Astrocyte (in vitro differentiated cells and primary cell): ENCODE measurements at places on chromosomes 1 and 21.
A peak's percentile ranks its signal among the peaks of the same experiment; 100 is the strongest.

- peak; percentile 20 for DNase-seq
Measured at GRCh38 chr1:225318706-225319575, 108.9 kb downstream of the LBR start.

- DNase-seq: no peak
Measured at GRCh38 chr1:47782414-47783166, 214.6 kb downstream of the TRABD2B start.

DNA sequence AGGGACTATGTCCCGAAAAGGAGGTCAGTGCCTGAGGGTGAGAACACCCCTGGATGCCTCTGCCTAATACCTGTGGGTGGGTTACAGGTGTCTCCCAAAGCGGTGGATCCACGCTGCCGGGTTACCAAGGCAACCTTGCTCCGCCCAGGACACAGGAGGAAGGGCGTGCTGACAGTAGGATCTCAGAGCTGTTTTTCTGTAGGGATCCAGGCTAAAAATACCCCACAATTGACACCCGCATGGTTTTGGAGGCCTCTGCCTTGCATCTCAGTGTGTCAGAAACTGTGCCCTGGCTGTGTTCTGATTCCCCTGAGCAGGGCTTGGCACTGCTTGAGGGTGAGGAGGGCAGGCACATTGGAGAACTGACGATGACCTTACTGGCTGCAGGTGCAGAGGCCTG lies 118.0 kb downstream of the IER5 start:
- no peak for DNase-seq

GRCh38 chr1:21568809-21569385 lies 59.7 kb downstream of the ALPL start:
- no peak for DNase-seq

DNA sequence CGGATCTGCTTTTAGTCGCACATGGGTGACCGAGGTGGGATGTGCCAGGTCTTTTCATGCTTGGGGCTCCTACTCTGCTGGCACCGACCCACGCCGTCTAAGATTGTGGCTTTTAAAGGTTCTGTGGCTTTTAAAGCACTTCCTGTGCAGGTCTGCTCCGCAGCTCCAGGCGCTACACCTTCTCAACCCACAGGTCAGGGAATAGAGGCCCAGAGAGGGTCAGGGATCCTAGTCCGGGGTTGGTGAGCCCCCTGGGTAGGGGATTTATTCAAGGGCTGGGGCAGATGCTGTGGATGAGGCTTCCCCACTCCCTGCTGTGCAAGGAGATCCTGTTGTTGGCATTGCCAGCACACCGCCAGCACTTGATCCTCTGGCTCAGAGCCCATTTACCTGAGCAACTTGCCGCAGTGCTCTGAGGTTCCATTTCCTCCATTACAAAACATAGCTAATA lies 212.8 kb upstream of the RAB4A start:
- no peak for DNase-seq

DNA sequence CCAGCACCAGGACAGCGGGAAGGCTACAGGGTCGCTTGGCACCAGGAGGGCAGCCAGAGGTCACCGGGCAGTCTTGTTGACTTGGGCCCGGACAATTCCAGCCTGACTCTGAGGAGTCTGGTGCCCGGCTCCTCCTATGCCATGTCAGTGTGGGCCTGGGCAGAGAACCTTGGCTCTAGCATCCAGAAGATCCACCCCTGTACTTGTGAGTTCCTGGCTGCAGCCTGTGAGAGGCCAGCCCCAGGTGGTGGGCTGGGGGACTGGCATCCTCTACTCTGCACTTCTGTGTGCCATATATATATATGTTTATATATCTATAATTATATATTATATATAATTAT lies 11.6 kb upstream of the PTPN7 start:
- DNase-seq: no peak

DNA sequence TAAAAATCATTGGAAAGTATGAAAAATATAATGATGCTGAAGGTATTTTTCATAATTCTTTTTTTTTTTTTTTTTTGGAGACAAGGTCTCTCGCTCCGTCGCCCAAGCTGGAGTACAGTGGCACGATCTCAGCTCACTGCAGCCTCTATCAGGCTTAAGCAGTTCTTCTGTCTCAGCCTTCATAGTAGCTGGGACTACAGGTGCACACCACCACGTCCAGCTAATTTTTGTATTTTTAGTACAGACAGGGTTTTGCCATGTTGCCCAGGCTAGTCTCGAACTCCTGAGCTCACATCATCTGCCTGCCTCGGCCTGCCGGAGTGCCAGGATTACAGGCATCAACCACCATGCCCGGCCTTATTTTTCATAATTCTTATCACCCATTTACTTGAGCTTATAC lies 13.3 kb downstream of the SMAP2 start:
- DNase-seq: no peak

DNA sequence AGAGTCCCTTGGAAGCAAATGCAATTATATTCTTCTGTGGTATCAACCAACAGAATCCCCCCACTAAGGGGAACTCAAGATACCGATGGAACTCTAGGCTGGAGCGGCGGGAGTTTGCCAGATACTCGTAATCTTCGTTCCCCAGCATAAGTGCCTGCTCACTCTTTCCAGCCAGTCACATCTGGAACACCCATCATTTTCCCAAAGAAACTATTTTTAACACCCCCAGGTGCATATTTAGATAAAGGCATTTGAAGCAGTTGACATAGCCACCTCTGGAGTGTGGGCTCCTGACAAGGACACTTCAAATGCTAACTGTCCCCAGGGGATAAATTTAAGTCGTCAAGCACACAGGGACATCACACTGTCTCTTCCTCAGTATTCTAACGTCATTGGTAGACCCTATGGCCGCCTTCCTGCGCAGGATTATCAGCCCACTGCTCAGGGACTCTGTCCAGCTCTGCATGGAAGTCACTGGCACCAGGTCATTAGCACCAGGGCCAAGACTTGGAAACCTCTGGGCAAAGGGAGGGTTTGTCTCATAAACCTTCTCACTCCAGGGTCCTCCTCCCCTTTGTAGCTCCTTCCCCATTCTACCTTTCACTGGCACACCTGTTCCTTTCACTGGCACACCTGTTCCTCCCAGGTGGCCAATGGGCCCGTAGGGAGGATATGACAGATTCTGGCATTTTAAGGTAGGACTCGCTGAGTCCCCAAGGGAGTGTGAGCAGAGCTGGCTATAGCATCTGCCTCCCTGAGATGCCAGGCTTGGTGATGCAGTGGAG lies 48.8 kb downstream of the H3-3A start:
- DNase-seq: no peak

DNA sequence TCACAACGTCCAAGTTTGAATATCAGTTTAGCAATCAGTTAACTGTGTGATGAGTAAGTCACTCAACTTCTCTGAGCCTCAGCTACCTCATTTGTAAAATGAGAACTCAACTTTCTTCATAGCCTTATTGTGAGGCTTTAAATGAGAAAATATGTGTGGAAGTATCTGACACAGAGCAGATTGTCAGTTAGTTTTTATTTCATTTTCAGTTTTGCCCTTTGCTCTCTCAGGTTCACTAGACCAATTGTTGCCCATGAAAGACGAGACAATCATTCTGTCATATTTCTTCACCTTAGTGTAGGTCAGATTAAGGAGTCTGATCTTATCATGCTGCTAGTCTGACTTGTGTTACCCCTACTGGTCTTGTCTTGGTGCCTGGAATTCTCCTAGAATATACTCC lies 232.8 kb upstream of the PTBP2 start:
- DNase-seq: no peak

DNA sequence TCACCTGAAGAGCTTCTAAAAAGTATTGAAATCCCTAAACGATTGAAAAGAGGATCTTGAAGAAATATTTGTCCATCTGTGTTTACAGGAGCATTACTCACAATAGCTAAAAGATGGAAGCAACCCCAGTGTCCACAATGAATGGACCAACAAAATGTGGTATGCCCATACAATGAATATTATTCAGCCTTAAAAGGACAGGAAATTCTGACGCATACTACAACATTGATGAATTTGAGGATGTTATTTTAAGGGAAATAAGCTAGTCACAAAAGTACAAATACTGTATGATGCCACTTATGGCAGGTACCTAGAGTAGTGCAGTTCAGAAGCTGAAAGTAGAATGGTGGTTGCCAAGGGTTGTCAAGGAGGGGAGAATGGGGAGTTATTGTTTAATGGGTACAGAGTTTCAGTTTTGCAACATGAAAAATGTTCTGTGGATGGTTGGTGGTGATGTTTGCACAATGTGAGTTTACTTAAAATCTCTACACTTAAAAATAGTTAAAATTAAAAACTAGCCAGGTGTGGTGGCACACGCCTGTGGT lies 37.1 kb upstream of the GADD45A start:
- DNase-seq: no peak

- no peak for DNase-seq
Measured at GRCh38 chr1:182909578-182909977, 43.4 kb downstream of the SHCBP1L start.

DNA sequence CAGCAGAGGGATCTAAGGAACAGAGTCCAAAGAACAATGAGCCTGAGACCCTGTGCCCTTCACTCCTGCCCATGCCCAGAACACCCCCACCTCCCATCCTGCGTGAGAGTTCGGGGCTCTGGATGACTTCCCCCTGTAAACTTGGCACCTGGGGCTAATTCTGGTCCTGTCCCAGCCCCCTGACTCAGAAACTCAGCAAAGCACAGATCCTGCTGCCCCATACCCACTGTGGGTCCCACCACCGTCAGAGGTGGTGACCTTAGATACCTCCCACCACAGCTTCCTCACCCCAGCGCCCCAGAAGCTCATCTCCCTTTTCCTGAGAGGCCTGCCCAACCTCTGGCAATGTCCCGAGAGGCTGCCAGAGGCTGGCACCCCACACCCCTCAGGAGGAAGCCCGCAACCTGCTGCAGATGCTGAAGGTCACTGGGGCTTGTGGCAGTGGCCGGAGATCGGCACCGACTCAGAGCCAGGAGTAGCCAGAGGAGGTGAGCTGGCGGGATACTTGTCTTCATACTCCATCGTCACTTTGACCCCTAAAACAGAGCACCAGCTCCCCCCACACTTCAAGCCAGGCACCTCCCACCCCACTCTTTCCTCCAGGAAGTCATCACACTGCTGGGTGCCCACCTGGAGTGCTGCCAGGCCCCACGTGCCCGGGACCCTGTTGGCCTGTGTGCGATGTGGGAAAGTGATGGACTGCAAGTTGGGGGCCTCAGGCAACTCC lies 111.6 kb upstream of the IFFO2 start:
- no peak for DNase-seq

DNA sequence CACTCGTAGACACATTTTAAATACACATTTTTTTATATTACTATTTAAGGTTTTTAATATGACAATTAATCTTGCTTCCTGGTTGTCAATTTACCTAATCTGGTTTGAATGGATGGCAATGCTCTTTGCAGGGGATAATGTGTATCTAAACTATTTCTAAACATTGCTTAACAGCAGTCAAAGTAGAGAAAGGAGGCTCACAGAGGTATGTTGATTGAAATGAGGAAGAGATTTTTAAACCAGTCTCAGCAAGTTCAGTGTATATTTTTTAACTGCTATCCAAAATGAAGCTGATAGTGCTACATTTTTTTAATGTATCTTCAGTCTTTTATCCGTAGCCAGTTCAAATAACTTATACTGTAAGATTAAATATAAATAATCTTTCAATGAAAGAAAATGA lies 17.4 kb downstream of the FMO1 start:
- no peak for DNase-seq
